ENCODE measurements at places on chromosomes 13 and 19.

DNA sequence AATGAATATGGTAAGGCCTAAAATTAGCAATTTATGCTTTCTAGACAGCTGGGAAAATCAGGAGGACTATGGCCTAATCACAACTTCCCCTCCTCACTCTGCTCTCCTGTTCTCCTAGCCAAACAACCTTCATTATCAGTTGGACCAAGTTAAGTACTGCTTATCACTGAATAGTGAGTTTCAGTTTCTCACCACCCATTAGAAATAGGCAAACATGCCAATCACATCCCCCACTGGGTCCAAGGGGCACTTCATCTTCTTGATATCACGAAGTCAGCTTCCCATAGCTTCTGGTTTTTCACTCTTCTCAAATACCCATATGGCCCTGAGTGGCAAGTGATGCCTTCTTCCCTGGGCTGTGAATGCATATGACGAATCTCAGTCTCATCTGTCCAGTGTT, 689.6 kb downstream of the SLITRK5 start:
- DNase-seq: no peak

DNA sequence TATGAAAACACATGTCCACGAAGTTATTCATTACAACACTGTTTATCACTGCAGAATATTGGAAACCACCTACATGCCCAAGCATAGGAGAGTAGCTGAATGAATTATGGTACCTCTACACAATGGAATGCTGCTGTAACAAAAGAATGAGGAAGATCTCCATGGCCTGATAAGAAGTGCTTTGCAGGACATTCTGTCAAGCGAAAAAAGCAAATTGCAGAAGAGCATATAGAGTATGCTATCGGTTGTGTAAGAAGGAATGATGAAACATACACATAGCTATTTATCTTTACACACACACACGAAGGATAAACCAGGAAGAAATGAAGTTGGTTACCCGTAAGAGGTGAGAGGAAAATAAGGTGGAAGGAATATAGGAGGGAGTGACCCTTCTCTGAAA, 37.5 kb upstream of the CEACAM20 start:
- DNase-seq: no peak

- DNase-seq: no peak
Measured at GRCh38 chr19:7665076-7665475, 3.8 kb upstream of the RETN start.

DNA sequence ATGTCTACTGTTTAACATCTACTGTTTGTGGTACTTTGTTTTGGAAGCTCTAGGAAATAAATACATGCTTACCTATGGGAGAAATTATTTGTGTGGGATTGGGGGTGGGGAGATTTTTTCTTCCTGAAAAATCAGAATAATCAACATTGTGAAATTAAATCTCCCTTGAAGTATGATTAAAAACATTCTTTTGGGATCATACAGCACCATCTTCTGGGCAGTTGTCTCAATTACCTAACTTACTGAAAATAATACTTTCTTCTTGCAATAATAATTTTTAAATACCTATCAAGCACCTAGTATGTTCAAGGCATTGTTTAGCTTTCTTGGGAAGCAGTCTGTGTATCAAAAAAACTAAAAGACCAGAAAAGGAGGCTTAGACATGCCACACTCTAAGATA, 576.5 kb upstream of the ARGLU1 start:
- no peak for DNase-seq

DNA sequence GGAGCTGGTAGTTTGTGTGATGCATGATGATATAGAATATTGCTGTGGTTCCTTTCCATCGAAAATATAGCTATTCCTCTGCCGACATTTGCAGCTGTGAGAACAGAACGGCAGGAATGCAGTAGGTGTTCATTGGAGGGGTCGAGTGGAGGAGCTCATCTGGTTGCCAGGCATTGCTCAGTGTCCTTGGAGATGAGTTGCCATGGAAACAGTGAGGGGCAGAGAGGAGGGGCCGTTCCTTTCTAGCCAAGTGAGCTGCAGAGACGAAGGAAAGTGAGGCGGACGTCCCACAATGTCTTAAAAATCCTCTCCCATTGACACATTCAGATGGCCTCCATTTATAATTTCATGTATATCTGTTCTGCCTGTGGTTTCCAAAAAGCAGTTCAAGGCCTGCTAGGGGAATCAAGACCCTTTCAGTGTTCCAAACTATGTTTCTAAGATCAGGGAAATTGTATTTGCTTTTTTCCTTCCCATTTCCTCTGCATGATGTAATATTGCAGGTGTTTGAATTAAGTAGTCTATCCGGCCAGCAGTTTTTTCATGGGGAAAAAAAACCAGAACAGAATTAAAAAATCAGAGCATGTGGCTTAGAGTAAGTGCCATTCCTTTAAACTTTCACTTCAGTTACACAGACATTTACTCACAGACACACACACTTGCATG, 41.2 kb upstream of the ZNF835 start:
- DNase-seq: no peak

GRCh38 chr13:97274829-97275649, 52.9 kb downstream of the MBNL2 start:
- no peak for DNase-seq

DNA sequence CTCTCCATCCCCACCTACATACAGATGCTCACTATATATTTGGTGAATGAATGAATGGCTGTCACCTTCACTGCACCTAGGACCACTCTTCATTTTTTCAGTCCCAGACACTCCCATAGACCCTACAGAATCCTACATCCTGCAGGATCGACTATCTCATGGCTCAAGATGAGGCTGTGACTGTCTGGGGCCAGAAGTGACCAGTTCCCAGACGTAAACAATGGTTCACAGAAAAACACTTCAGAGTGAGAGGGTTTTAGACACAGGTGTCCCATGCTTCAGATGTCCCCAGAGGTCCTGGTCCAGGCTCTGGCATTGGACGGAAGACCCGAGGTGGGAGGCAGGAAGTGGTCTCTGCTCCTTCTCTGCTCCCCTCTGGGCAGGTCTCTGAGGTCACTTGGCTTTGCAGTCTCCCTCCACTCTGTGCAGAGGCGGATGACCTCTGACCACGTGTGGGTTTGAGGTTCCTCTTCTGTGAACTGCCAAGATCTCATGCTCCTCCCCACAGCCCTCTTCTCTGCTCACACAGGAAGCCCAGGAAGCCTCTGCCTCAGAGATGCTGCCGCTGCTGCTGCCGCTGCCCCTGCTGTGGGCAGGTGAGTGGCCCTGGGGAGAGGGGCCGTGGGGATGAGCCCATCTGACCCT, 24.9 kb downstream of the SIGLEC7 start:
- DNase-seq: no peak

DNA sequence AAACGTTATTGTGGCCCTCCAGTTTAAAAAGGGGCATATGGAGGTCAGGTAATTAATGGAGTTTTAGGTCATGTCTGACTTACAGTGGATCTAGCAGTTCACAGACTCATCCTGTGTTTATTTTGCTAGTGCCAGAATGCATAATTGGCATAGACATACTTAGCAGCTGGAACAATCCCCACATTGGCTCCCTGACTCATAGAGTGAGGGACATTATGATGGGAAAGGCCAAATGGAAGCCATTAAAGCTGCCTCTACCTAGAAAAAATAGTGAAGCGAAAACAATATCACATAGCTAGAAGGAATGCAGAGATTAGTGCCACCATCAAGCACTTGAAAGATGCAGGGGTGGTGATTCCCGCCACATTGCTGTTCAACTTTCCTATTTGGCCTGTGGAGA, 610.7 kb downstream of the SLITRK5 start:
- DNase-seq: no peak

DNA sequence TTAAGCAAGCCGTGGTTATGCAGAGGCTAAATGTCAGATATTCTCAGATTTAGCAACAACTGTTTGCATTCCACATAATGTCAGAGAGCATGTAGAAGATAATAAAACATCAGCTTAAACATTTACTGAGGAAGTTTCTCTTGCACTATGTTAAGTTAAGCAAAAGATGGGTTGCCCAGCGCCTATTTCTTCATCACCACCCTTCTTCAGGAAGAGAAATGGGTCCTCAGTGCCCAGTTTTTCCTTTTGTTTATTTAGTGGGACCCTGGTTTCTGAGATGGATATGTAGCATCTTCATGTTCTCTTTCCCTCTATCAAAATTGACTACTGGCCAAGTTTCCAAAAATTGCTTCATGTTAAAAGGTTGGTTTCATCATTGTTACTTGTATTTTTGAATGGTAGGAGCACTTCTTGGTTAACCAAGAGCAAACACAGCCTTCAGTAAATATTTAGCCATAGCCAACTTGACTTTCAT, 356.8 kb downstream of the RFC3 start:
- no peak for DNase-seq

DNA sequence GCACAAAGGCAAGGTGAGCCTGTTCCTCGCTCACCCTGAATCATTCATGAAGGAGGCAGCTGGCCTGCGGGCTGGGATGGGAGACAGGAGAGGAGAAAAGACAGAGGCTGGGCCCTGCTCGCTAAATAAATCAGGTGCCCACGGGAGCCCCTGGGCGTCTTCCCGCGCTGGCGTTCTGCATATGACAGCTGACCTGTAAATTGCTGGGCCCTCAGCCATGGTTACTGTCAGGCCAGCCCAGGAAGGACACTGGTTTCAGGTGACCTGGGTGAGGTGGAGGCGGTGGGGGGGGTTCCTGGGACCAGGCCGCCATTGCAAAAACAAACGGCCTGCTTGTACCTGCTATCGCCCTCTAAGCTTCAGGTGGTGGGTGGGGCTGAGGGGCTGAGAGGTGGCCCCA, 3.4 kb upstream of the PTBP1 start:
- DNase-seq: no peak

DNA sequence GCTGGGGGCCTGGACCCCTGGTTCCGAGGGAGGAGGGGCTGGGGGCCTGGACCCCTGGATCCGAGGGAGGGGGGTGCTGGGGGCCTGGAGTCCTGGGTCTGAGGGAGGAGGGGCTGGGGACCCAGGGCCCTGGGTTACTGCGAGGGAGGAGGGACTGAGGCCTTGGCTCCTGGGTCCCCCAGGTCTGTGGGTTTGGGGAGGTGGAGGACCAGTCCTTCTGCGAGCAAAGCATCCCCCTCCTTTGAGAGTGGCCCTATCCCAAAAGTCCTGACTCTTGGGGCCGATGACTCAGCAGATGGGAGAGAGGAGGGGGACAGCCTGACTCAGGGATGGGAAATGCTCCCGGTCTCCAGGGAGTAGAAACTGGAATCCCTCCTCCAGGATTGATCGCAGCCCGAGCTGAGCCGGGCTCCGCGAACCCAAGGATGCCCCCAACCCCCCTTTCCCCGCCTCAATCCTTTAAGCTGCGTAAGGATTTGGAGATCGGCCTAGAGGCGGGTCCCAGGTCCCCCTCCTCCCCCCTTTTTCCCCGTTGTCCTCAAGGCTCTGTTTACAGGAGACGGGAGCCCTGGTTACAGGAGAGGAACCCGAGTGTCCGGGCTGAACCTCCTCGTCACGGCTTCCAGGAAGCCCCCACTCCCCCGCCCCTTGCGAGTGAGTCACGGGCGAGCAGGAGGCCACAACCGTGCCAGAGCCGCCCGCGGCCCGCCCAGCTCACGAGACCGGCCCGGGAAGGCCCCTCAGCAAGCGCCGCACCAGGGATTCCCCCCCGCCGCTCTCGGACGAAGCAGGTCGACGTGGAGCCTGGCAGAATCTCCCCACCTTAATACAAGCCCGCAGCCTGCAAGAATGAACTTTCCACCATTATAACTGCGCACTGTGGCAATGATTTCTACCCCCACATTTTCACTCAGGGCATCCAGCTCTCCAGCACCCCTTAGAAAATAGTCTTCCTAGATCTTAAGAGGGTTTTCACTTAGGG, 3.0 kb upstream of the ZFP36 start:
- peak; percentile 98 for DNase-seq

GRCh38 chr19:48737360-48737998, 2.9 kb downstream of the RASIP1 start:
- no peak for DNase-seq

- DNase-seq: no peak
Measured at GRCh38 chr13:20191311-20192157, 1.2 kb downstream of the GJB2 start.

GRCh38 chr13:106533943-106534638, 1.4 kb downstream of the EFNB2 start:
- peak; percentile 12 for DNase-seq

GRCh38 chr19:4301590-4302242, 473 bp downstream of the TMIGD2 start:
- no peak for DNase-seq

DNA sequence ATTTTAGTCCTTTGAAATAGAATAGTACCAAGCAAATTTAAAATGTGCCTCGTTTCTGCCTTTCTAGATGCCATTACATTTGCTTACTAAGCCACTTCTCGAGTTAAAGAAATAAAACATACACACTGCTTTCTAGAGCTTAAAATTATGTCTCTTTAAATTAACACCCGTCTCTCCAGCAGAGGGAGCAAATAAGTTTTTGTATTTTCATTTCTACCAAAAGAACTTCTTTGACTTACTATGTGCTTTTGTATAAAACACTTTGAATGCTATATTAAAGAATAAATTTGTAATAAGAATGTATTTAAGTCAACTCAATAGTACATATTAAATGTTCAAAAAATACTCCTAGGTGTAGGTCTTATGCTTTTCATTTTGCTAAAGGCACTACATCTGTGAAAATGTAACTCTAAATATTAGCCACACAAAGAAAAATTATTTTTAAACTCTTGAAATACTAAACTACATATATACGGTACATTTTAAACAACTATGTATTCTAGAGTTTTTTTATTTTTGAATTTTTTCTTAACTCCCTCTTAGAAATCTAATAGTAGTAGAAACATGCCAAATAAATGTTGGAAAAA, 269.3 kb upstream of the MIR17HG start:
- DNase-seq: no peak

GRCh38 chr13:73281746-73282145, 222.9 kb downstream of the KLF5 start:
- DNase-seq: no peak

GRCh38 chr13:97411984-97412383, 22.0 kb upstream of the RAP2A start:
- no peak for DNase-seq

DNA sequence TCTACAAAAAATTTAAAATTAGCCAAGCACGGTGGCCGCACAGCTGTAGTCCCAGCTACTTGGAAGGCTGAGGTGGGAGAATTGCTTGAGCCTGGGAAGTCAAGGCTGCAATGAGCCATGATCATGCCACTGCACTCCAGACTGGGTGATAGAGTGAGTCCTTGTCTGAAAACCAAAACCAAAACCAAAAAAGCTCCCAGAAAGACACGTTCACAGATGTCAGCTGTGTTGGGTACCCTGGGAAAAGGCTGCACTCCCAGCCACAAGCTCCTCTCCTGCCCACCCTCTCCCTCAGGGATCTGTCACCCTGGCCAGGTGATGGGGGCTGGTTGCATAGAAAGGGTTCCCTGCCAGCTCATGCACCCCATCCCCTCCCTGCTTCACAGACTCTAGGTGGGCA, 53.3 kb downstream of the RNF6 start:
- no peak for DNase-seq

DNA sequence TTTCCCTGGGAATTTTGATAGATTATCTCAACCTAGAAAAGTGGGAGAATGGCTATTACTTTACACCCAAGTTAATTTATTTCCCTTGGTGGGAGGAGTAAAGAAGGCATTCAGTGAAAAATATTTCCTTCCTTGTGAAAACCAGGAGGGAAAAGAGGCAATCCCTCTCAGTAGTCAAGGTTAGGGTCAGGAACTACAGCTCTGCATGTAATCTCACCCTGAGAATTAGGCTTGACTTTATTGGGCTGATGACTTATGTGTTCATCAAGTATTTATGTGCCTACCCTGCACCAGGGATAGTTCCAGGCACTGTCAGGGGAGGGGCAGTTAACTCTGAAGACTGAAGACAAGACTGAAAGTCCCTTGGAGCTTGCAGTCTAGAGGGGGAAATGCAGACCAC, 281.8 kb downstream of the DLEU7 start:
- no peak for DNase-seq

GRCh38 chr13:32334671-32335070, 19.4 kb downstream of the BRCA2 start:
- DNase-seq: no peak
